ENCODE measurements at places on chromosomes 13 and 19.

DNA sequence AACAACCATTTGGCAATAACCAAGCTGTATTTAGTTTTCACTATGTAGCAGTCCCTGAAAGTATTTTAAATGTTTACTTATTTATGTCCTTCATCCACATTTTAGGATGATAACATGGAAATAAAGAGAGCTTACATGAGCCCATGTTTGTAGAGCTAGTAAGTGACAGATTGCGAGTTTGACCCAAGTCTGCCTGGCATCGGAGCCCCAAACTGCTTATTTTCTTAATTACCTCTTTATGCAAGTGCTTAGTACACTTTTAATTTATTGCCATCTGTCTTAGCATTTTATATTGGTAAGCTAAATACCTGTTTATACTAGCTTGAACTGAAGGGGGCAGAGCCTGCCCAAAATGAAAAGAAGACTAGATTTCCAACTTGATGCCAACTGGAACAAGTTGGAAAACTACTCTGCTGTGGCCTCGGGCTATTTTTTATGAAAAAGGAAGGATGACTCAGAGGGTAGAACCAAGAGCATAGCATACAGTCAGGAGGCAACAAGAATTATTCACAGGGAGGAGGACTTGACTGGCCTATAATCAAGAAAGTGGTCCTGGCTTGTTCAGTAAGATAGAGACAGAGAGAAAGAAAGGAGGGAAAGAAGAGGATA lies 150.2 kb downstream of the NDFIP2 start:
- DNase-seq: no peak

- DNase-seq: peak; percentile 82
Observed at GRCh38 chr19:13001502-13002165, 6.4 kb downstream of the NFIX start.

DNA sequence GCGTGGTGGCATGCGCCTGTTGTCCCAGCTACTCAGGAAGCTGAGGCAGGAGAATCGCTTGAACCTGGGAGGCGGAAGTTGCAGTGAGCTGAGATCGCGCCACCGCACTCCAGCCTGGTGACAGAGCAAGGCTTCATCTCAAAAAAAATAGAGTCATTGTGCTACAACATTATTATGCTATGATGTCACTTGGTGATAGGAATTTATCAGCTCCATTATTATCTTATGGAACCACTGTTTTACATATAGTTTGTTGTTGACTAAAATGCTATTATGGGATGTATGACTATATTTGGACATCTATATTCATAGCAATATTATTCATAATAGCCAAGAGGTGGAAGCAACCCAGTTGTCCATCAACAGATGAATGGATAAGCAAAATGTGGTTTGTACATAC lies 26.4 kb upstream of the SLC7A1 start:
- no peak for DNase-seq

DNA sequence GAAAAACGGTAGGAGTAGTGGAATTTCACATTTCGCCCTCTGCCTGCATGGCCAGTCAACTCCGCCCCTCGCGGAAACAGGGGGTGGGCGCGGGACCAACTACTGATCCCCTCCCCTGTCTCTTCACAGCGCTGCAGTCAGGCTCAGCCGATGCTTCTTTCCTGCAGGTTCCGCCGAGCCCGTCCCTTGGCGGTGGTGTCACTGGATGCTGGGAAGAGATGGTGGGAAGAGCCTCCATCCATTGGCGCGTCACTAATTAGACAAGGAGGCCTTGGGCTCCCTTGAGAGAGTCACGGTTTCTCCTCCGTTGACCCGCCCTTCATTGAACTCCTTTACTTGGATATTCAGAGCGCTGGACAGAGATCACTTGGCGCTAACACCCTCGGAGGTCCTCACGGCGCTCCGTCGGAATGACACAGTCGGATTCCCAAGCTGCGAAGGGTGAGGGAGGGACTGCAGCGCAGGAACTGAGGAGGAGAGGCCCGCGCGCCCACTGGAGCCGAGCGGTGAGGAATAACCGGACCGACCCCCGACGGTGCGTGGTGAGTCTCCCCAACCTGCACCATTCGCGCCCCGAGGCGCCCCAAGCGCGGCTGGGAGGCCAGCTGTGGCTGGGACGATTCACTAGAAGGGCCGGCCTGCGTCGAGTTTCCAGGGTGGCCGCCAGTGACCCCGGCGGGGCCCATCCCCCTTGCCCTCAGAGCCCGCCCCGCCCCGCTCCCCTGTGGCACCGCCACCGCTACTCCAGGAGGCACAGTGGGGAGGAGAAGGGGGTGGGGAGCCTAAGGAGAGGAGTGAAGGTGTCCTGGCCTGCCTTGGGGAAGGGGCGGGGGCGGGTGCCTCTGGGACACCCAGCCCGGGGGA lies 11.2 kb upstream of the CEACAM21 start:
- DNase-seq: no peak

DNA sequence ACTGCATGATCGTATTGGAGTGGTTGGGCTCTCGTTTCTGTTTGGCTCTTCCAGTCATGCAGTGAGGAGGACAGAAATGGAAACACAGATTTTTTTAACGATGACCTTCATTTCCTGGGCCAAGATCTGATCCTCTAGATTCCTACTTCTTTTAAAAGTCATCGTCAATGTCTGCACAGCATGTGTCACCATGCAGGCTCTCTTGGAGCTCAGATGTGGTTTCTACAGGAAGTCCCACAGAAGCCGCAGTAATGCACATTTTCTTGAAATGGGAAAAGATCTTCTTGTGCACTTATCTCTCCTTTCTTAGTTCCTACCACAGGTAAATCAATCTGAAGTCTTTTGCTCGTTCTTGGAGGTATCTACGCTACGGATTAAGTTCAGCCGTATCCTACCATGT lies 626.9 kb downstream of the EFNB2 start:
- DNase-seq: no peak

DNA sequence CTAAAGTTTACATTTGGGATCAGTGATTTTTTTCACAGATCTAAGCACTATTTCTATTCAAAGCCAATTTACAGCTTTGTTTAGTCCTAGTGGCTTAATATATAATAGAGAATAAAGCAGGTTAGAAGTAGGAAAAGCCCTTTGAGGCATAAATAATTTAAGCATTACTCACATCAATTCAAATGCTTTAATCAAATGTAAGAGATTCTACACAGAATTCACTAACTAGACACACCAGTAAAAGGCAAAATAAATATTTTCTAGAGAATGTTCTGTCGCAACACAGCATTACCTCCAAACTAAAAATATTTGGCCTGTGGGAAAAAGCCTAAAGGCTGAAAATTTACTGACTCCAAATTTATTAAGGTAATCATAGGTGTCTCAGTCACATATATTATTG lies 31.3 kb downstream of the KCTD12 start:
- no peak for DNase-seq

- no peak for DNase-seq
Observed at GRCh38 chr19:49064768-49065611, at the start of gene NTF4. NTF4 (minus strand) TSS chr19:49064818; CDS start chr19:49061997, 2,821 bp downstream.

DNA sequence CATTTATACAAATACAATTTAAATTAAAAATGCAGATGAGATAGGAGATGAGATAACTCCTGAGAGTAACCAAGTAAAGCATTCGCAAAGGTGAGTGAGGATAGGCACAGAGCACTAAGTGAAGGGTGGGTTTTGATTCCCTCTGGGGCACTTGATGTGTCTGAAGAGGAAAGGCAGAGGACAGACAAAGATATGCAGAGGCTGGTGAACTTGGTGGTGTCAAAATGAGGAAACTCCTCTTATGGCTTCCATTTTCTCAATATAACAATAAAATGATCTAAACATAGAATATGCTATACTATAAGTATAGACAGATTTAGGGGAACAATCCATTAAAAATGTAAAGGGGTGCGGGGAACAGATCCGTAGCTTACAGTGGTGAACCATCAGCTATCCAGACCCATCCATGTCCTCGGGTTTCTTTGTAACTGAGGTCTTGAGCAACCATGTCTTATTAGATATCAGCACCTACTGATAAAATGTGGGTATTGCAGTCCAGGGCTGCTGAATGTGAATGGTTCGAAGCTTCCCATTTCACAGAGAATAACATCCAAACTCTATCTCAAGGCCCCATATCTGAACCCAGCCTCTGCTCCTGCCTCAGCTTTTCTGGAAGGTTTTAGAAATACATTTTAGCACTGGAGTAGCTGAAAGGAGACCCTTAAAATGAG lies 73.9 kb upstream of the SLC10A2 start:
- DNase-seq: no peak

GRCh38 chr19:7739211-7739755 lies 7.4 kb upstream of the CLEC4G start:
- DNase-seq: no peak

GRCh38 chr13:76969488-76970365 lies 21.4 kb downstream of the ACOD1 start:
- no peak for DNase-seq

- no peak for DNase-seq
Observed at GRCh38 chr19:1618157-1619093, 13.2 kb upstream of the UQCR11 start.

DNA sequence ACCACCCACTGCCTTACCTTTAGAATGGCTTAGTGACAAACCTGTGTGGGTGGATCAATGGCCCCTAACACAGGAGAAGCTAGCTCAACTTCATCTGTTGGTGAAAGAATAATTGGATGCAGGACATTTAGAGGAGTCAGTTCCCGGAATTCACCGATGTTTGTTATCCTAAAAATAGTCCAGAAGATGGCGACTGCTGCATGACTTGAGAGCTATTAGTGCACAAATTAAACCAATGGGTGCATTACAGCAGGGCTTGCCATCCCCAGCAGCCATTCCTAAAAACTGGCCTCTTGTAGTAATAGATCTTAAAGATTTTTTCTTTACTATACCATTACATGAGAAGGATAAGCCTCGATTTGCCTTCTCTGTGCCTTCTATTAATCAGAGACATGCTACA lies 46.8 kb upstream of the ZNF726 start:
- DNase-seq: no peak

GRCh38 chr13:73876323-73876722 lies 257.9 kb downstream of the KLF12 start:
- DNase-seq: no peak

- DNase-seq: no peak
Observed at GRCh38 chr19:35991731-35992450, 3.1 kb upstream of the SDHAF1 start.

GRCh38 chr19:45878043-45878794 lies 7.7 kb downstream of the IRF2BP1 start:
- no peak for DNase-seq

GRCh38 chr19:43774103-43774939 lies 6.5 kb downstream of the KCNN4 start:
- peak; percentile 76 for DNase-seq

DNA sequence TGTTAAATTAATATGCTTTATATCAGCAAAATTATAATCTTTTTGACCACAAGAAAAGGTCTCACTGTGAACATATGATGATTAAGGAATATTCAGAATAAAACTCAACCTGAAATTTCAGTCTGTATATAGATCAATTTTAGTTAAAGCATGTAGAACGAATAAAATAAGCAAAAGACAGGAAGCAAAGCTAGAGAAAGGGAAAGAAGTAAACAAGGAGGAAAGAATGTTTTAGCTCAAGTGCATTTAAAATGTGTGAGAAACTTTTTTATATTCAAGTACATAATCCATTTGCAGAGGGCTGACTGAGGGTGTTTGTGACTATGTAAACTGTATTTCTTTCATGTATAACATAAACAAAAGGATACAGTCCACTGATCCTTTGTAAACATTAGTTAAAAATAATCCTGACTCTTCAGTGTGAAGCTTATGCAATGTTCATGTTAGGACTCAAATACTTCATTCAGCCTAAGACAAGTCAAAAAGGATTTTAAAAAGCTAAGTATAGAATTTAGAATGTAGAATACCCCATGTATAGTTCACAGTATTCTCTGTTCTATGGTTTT lies 472.1 kb downstream of the DIAPH3 start:
- DNase-seq: no peak

DNA sequence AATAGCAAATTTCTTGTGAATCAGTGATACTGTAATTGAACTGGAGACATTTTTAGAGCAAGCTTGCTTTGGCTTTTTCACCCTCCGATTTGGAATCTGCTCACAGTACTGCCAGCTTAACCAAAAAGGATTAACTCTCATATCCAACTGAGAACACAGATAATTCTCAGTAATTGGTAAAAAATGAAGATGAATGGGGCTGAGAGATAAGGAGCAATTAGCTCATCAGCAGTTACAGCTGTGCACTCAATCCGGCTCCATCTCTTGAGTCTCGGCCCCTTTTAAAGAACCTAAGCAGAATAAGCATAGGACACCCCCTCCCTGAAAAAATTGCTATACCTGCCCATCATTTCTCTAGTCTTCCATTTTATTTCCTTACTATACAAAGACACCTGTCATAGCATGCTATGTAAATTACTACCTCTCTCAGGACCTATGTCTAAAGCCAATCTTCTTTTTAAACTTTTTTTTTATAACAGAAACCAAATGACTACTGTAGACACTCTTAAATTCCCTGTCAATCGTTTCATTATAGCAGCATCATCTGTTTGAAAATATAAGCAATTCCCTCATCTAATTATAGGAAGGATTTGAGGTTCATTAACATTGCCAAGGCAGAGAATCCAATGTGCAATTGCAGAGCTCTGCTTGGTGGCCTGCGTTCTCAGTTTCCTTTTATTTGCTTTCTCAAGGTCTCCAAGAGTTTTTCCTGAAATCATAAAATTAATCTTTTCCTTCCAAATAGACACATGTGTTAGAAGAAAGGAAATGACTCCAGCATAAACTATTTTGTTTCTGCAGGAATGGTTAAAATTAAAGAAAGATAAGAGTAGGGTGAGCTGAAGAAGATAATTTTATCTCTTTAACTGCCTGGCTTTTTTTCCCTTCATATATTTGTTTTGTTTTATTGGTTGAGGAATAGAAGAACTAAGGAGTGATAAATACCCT lies 242.1 kb downstream of the DACH1 start:
- no peak for DNase-seq

GRCh38 chr19:45254044-45254531 lies 3.0 kb downstream of the MARK4 start:
- no peak for DNase-seq
